ENCODE measurements at places on chromosomes 3 and 15.

- DNase-seq, result no peak
These were observed 296.5 kb downstream of the SI start for GRCh38 chr3:164781755-164782154.

GRCh38 chr15:67774626-67775025 is 50.7 kb upstream of the SKOR1 start:
- no peak for DNase-seq

DNA sequence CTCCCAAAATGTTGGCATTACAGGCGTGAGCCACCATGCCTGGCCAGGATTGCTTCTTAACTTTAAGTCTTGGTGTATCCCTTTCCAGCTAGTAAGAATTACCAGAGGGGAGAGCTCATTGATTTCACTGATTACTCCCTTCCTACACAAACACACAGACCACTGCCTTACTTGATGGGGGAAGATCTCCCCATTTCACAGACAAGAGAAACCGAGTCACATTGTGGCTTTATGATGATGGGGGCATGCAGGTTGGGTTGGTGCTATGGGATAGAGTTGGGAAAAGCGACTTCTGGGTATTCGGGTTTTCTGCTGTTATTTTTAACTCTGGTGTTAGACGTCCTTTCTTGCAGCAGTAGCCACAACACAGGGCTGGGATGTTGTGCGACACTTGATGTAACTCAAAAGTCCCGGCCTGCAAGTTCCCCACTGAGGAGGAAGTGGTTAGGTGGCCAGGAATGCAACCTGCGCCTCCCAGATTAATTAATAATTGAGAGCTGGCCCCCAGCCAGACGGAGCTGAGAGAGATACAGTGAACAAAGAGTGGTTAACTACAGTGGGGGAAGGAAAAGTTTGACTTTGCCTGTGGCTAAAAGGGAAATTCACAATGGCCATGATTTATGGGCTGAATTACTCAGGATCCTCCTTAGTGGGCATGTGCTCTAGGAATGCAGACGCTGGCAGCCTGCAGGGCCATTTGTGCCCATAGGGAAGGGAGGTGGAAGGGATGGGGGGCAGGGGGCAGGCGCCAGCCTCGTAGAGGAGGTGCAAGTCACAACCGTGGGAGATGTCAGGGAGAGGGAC is 63.6 kb downstream of the SMAD6 start:
- peak; percentile 95 for DNase-seq

- no peak for DNase-seq
These were observed 996.5 kb downstream of the TUSC7 start for GRCh38 chr3:117706037-117706436.

DNA sequence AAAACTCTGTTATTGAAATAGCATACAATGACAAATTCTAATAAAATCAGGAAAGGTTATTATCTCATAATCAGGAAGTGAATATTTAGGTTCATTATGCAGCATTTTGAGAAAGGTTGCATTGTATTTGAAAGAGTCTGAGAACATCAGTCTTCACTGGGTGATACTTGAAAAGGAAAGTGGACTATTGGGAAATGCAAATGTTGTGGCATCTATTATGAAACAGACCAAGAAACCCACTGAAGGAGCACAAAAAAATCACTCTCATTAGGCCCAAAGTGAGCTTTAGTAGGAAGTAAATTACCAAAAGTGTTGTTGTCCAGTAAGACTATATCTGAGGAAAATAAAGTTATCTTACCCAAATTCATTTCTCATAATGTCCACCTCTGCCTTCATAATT is 90.8 kb downstream of the ZPLD1 start:
- DNase-seq, result no peak

- peak; percentile 92 for DNase-seq
These were observed 127.9 kb downstream of the MITF start for GRCh38 chr3:69866988-69867720.

DNA sequence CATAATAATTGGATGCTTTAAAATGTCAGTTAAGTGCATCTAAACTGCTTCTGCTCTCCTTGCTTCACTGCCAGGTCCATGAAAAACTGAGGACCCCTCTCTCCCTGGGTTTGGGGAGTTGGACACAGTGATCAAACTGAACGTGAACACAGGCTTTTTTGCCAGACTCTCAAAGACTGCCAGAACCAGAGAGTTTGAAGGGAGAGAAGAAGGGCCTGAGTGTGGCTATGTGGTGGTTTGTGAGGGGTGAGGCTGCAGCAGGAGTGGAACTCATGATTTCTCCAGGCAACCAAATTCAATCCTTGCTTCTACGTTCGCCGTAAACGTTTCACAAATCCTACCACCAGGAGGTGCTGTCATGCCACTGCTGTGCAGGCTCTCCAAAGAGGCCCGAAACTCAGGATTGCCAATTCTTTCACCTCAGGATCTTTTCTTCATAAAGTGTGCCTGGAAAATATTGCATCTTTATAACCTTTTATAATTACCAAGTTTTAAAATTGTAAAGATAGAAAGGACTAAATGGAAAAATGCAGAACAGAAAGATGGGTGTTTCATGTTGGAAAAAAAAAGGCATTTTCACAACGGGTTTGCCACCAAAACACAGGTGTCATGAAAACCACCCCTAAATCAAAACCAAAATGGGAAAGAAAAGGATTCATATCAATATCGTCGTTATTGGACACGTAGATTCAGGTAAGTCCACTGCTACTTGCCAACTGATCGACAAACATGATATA is 19.7 kb downstream of the TM4SF4 start:
- DNase-seq, result no peak

DNA sequence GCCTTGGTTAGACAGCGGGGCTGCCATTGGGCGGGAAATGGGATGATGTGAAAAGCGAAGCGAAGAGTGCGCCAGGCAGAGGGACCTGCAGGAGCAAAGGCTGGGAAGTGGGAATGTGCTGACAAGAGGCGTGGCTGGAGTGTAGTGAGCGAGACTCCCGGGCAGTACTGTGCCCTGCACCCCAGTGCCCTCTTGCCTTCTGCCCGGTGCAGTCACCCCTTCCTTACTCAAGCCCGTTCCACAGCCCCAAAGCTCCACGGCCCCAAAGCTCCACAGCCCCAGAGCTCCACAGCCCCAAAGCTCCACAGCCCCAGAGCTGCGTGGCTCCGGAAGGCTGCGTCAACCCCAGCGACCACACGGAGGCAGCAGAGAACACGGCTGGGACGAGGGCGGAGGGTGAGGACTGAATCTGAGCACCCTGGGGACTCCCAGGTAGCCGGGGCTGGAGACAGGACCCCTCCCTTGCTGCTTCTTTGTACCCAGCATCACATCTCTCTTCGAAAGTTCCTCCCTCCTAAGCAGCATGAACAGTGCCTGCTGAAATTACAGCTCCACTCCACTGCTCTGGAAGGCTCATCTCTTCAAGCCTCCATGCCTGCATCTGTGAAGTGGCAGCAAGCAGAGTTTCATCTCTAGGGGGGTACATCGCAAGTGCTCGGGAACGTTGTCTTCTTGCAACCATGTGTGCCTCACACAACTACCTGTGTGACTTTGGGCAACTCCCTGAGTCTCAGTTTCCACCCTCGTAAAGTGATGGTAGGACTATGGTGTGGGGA is 108.9 kb downstream of the FBLN2 start:
- no peak for DNase-seq

DNA sequence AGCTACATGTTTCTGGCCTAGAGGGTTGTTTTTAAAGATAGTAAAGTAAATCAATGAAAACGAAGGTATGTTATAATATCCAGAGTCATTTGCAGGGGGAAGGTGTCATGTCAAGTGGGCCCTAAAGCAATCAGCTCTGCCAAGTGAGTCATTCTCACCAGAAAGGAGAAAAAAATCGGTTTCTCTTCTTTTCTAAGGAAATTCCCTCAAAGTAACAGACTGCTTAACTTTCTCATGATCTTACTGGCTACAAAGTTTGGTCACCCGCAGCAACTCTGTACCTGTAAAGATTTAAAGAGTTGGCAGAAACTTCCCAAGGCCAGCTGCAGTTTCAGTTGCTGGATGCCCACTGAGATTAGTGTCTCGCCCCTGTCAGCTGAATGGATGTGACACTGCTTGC is 5.5 kb upstream of the FSIP1 start:
- no peak for DNase-seq

GRCh38 chr15:88745696-88746095 is 57.5 kb upstream of the ACAN start:
- no peak for DNase-seq

DNA sequence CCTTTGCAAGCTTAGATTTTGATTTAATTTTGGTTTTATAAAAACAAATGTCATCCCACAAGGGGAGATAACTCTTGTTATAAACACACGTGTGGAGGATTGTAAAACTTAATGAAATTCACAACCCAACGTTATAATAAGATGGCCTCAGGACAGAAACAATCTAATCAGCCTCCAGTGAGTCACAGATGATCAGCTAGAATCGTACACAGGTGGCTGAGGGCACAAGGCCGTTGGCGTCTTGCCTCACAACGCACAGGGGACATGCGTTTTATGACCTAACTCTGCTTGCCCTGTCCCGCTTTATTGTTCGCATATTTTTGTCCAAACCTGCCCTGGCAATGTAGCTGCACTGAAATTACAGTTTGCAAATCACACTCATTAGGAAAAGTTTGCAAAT is 121.9 kb upstream of the PDZRN3 start:
- no peak for DNase-seq

GRCh38 chr15:78943692-78944091 is 1.2 kb downstream of the CTSH start:
- DNase-seq, result no peak

DNA sequence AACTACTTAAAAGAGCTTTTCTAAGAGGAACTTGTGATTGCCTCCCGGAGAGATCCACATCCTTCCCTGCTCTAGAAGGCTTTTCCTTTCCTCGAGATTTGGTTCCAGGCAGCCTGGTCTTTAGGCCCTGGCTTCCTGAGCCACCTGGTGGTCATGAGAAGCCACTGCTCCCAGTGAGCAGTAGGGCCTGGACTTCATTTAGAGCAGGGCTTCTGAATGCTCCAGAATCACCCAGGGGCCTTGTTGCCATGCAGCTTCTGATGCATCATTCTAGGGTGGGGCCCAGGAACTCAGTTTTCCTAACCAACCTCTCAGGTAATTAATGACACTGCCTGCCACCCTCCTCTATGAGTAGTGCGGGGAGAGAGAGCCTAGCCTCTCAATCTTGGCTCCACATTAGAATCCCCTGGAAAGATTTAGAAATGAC is 29.6 kb downstream of the PSMD6 start:
- no peak for DNase-seq

DNA sequence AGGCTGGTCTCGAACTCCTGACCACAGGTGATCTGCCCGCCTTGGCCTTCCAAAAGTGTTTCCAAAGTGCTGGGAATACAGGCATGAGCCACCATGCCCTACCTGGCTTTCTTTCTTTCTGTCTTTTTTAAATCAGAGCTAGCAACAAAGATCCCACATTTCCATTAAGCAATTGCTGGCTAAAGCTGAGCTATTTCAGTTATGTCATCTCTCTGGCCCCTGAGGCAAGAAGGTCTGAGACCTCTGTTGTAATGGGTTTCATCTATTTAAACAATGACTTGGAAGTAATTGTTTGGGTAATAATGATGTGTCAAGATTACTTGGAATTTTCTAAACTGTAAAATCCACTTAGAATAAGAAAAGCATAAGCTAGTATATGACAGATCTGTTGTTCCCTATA is 30.2 kb upstream of the CRBN start:
- no peak for DNase-seq

DNA sequence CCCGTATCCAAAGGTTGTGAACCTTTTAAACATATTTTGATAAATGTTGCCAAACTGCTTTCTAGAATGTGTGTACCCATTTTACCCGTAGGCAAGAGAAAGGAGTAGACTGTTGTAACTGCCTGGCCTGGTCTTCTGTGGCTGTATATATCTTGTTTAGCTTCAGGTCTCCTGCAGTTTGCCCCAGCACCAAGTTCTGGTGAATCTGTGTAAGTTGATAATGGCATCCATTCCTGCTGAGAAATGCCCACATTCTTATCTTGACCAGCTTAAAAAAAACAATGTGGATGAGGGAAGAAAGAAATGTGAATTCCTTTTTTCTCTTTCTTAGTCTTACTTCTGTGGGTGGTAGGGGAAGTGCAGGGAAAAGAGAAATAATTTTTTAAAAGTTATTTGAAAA is 53.3 kb upstream of the TLE3 start:
- no peak for DNase-seq

- no peak for DNase-seq
These were observed 550 bp downstream of the CLN6 start for GRCh38 chr15:68228971-68229385.
